ENCODE measurements at places on chromosomes 16 and 17.

DNA sequence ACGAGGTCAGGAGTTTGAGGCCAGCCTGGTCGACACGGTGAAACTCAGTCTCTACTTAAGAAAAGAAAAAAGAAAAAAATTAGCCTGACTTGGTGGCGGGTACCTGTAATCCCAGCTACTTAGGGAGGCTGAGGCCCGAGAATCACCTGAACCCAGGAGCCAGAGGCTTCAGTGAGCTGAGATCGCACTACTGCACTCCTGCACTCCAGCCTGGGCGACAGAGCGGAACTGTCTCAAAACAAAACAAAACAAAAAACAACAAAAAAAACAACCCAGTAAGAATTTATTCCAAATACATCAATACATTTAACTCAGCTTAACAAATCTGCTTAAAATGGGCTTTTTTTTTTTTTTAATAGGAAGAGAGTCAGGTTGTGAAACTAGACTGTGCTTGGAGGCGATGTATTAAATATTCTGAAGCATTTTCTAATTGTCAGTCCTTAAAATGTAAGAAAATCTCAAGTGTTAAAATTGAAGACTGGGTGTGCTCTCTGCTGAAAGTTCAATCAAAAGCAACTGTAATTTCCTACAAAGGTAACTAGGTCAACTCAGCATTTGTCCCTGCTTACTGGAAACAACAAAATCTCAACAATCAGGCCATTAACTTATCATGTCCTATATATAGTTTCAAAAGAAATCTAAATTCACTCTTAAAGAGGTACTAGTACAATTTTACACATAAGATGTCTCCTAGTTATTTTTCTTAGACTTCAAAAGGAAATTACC is 23.2 kb downstream of the KANSL1 start:
- DNase-seq: no peak

DNA sequence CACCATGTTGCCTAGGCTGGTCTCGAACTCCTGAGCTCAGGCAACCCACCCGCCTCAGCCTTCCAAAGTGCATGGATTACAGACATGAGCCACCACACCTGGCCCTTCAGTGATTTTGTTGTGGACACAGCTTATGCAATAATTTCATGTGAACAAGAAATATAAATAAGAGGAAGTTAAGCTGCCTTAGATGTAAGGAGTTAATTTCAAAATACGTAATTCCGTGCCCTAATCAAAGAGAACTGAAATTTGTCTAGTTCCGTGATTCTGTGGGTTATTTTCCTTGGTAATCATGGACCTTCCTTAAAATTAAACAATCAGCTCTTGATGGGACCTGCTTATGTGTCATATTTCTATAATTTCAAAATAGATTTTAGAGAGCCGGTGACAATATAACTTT is 11.9 kb downstream of the TVP23A start:
- peak; percentile 3 for DNase-seq

GRCh38 chr17:1648173-1648962 is 1.3 kb downstream of the RILP start:
- no peak for DNase-seq

DNA sequence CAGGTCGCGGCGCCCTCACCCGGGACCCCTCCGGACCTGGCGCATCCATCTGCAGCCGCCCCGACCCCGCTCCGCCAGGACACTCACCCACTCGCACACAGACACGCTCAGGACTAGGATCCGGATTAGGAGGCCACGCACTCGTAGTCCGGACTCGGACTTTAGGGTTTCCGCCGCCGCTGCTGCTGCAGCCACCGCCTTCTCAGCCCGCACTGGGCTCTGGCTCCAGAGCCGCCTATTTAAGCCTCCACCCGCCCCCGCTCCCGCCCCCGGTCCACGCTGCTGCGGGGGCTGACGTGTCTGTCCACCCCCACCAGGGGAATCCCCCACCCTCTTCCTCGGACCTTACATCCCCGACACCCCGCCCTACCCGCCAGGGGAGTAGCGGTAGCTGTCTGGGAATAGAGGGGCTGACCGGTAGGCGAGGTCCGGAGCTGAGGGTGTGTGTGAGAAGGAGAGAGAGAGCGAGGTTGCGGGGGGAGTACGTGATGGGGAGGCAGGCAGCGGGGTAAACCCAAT is at the start of gene RRAD:
Gene RRAD (minus strand): TSS at position 214 of the 519 bp plus-strand sequence. CDS start 356 bp downstream, outside the sequence.
- DNase-seq: peak; percentile 25

DNA sequence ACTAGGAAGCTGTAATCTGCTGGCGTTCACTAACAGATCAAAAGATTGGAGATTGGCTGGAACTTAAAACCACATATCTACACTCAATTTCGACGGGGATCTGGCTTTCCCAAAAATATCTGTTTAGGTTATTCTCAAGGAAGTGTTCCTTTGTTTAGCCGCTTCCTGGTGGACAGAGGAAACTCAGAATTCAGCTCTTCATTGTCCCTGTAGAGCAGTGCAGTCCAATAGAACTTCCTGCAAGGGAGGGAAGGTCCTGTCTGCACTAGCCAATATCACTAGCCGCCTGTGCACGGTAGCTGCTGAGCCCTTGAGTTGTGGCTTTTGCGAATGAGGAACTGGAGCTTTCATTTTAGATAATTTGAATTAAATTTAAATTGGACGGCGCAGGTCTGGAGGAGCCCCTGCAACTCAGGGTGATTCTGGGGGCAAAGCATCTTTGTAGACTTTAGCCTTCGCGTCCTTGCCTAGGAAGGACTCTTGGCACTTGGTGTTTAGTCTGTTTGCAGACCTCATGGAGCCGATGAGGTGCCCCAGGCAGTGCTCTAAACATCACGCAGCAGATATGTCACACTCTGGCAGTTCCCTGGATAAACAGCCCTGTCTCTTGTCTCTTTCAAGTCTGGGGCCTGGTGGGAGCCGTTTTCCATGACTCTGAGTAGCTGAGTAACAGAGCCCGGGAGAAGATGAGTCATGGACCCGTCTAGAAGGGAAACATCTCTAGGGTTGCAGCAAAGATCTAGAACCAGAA is 122.2 kb downstream of the CCDC182 start:
- DNase-seq: no peak

GRCh38 chr17:36614933-36615332 is 13.6 kb downstream of the MRM1 start:
- DNase-seq: no peak

DNA sequence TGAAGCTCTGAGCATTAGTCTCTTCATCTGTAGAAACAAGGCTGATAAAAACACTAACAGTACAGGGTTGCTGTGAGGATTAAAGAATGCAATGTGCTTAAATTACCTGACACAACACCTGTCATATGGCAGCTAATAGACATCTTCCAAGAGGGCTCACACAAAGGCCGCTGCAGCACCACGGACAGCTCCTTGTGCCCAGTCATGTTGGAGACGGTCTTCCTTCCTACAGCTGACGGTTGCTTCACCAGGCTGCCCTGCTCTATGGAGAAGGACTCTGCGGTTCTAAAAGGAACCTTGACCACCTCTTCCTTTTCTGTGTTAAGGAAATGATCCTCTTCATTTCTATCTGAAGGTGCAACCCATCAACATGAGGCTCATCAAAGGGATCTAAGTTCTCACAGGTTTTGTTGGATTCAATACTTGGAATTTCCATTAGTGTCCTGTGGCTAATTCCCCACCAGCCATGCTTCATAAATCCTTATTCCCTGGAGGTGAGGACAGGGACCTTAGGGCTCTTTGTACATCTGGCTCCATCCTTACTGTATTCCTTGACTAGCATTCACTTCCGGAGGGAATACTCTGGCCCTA is 138.9 kb upstream of the CES5A start:
- DNase-seq: peak; percentile 4

DNA sequence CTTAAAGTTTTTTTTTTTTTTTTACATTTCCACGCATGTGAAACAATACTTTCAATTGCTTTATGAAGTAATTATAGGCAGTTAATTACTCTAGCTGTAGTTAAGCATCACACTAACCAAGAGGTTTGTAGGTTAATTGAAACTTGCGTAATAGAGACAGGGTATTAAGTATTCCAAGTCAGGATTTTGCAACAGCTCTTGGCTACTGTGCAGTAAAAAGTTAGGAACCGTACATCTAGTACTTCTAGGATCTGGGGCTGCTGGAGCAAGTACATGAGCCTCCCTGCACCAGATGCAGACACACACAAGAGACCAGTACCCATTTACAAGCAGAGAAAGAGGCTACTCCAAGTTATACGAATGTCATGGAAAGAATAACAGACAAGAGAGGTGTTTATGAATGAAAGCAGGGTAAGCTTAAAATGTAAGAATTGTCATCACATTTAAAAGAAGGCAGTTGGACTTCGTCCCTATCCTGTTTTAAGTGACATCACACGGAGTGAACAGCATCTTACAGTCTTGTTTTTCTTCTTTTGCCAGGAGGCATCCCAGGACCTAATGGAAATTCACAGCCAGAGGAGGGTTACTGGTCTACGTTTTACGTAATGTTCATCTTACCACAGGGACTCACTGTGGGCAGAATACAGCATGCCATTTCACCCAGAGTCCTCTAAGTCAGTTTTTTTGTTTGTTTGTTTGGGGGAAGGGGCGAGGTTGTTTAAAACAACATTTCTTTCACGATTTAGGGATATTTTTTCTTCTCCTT is 379.6 kb upstream of the PSMD7 start:
- DNase-seq: no peak

GRCh38 chr17:75595920-75596313 is 8.3 kb downstream of the MYO15B start:
- DNase-seq: no peak

DNA sequence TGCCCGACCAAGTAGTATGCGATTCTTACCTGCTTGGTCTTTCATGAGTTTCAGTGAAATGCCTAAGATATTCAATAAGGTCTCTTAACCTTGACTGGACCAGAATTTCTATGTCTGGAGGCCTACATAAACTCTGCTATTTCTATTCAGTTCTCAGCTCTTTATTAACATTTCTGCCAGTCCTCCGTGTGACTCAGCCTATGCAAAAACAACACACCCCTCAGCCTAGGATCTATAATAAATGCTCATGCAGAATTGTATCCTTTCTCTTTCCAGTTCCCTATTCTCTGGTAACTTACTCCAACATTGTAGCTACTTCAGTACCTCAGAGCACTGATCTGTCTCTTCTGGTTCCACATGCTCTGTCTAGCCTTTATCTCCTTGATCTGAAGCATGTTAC is 1507.4 kb downstream of the CDH11 start:
- no peak for DNase-seq

- no peak for DNase-seq
These were observed 17.5 kb downstream of the MYBBP1A start for GRCh38 chr17:4537451-4538235.

GRCh38 chr16:255183-255582 is 20.6 kb downstream of the RGS11 start:
- no peak for DNase-seq

- DNase-seq: peak; percentile 77
These were observed at the start of gene SEZ6L2 for GRCh38 chr16:29899516-29900101. SEZ6L2 (minus strand) TSS chr16:29899550; CDS start chr16:29899019, 531 bp downstream.

DNA sequence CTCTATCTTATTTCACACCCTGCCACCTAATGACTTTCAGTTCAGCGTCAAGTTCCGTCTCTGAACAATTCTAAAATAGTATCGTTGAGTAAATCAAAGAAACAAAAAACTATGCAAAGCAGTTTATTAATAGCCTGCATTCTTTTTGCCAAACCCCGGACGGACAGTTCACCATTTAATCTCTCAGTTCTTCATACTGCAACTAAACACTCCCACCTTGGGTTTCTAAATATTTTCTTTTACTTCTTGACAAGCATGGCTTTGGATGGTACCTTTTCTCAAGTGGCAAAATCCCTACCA is 1.2 kb downstream of the MYH11 start:
- no peak for DNase-seq

- no peak for DNase-seq
These were observed 12.1 kb upstream of the NLK start for GRCh38 chr17:28030386-28030785.
